ENCODE measurements at places on chromosomes 1 and 21.

GRCh38 chr1:160419838-160420169 lies 19.4 kb downstream of the VANGL2 start:
- DNase-seq, result peak; percentile 47

DNA sequence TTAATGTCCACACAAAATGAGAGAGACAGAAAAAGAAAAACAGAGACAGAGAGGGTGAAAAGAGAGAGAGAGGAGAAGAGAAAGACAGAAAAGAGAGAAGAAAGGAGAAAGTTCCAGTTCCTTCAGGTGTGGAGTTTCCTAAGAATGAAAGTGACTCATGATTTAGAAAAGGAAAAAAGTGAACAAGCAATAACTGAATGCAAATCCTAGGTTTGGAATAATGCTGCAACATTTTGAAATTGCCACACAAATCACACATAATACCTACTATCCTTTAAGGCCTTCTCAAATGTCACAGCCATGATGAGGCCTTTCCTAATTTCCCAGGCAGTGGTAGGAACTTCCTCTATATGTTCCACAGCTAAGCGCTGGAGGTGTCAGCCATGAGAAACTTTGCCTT lies 31.5 kb upstream of the XPR1 start:
- DNase-seq, result no peak

GRCh38 chr1:153545067-153546055 lies at the start of gene S100A4:
S100A4 (minus strand) TSS chr1:153545806; CDS start chr1:153544794, 1,012 bp downstream.
- DNase-seq, result peak; percentile 84

DNA sequence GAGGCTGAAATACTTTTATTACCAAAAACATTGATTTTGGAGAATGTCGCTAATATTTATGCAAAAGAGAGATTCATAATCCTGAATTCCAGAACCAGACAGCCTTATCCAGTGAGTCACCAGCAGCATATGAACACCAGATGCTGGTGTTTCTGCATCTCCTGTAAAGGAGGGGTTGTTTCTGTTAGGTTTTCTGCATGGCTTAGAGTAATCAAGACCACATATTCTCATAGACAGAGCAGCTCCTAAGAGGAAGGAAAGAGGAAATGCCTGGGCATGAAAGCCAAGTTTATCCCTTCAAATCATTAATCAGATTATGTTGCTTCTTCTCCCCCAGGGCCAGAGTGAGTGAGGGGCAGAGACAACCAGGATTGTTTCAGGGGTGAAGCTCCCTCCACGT lies 86.2 kb downstream of the NGF start:
- DNase-seq, result no peak

GRCh38 chr21:26883768-26884167 lies 38.6 kb upstream of the ADAMTS1 start:
- DNase-seq, result no peak

DNA sequence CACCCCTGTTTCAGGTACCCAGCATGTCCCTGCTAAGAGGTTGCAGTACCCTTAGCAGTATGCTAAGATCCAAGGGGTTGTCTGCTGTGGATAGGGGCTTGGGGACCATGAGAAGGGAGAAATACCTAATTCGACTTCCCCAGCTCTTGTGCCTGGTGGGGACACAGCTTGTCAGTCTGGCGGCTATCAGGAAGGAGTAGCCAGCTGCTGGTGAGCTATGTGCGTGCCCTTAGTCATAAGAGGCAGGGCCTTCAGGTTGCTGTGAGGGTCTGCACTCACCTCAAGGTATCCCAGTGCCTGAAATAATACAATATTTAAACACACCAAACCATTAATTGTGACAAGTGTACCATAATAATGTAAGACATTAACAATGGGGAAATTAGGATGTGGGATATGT lies 205.1 kb upstream of the SGIP1 start:
- DNase-seq, result no peak

DNA sequence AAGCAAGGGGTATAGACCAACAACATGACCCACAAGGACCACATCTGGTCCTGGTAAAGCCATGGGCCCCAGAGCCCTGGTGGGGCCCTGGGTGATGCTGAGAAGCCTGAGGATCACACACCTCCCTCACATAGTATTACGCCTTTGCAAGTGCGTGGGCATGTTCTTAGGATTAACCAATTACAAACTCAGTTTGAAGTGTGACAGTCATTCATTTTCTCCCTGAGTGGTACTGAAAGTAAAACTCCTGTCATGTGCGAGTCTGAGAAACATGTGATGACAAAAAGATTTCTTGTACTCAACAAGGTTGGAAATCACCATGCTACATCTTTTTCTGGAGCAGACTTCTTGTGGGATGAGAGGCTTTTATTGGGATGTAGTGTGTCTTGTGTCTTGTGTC lies 315.3 kb upstream of the DUSP10 start:
- DNase-seq, result no peak

- DNase-seq, result no peak
Observed at GRCh38 chr21:31675960-31676359, 16.5 kb downstream of the SOD1 start.

GRCh38 chr1:47559944-47560695 lies 122.3 kb downstream of the FOXD2 start:
- DNase-seq, result no peak

DNA sequence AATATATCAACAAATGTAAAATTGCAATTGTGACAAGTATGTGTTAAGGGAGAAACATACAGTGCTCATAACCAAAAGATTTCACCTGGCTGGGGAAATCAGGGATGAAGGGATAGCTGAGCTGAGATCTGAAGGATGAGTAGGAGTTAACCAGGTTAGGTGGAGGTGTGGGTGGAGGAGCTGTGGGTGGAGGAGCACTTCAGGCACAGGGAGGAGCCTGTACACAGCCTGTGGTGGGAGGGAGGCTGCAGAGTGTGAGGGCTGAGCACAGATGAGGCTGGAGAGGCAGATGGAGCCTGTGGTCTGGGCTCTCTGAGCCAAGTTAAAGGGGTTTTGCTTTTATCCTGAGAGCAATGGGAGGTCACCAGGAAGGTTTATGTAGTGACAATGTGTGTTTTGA lies 111.9 kb downstream of the XCL2 start:
- no peak for DNase-seq

DNA sequence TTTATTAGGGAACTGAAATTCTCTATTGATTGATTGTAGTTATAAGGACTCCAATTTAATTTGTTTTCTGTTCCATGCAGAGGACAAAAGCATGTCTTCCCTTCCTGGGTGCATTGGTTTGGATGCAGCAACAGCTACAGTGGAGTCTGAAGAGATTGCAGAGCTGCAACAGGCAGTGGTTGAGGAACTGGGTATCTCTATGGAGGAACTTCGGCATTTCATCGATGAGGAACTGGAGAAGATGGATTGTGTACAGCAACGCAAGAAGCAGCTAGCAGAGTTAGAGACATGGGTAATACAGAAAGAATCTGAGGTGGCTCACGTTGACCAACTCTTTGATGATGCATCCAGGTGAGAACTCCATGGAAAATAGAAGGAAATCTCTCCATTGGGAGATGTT lies 1.5 kb downstream of the SETDB1 start:
- no peak for DNase-seq

DNA sequence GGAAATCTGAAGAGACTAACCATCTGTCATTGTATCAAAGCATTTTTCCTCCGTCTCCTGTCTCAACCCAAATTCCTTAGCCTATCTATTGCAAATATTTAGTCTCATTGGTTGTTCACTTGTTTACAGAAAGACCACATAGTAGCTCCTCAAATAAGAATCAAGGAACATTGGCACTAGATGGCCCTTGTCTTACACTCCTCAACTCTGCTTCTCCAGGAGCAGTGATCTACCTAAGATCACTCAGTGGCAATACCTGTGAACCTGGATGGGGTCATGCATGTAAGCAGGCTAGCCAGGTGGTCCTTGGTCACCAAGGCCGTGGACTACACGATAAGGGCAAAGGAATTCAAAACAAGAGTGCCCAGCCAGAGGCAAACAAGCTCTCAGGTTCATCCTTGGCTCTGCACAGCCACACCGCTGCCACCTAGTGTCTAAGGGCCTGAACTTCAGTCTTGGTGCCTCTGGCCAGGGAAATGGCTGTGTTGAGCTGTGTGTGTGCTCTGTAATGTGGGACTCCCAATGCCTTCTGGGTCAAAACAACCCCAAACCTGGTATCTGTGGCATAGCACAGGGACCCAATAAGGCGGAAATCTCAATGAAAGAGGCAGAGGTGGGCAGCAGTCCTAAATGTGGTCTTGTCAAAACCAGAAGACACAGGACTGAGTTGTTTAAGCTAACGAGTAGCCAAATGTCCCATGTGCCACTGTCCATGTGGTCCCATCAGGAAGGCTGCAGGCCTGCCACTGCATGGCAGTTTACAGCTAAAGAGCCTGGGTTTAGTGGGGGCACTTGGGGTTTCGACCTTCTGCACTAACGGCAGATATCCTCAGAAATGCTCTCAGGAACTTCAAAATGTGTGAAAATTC lies 54.5 kb downstream of the GPR161 start:
- DNase-seq, result no peak

- DNase-seq, result no peak
Observed at GRCh38 chr1:201167041-201167991, 13.0 kb upstream of the TMEM9 start.

DNA sequence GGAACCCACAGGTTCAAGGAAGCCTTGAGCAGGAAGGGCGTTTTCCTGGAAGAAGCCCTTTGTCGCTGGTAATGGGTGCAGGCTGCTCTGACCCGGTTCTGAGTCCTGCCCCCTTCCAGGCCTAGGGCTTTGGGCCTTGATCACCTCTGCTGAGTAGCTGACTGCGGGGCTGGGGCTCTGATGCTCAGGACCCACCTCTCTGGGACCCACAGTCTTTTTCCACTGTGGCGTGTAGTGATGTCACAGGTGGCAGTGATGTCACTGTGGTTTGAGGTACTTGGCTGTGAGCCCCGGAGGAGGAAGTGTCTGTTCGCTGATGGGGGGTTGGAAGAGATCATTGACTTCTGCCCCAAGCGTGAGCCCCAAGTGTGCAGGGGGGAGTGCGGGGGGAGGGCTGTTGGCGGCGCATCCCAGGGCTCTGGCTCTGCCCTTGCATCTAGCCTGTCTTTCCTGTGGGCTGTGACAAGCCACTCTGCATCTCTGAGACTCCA lies 6.9 kb downstream of the TNFRSF1B start:
- DNase-seq, result peak; percentile 84

DNA sequence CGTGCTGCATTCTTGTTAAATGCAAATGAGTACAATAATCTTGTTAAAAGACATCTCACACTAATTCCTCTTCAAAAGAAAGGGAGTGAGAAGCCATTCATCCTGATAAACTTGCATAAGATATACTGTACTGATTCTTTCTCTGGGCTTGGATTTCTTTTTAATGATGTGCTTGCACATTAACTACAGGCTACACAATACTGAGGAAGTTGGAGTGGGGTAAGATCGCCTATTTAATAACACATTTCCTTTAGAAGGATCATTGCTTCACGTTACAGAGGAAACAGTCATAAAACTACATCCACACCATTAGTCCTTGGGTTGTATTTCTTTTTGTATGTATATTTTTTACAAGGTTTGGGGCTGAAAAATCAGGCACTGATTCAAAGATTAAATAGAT lies 36.6 kb downstream of the NRIP1 start:
- no peak for DNase-seq

DNA sequence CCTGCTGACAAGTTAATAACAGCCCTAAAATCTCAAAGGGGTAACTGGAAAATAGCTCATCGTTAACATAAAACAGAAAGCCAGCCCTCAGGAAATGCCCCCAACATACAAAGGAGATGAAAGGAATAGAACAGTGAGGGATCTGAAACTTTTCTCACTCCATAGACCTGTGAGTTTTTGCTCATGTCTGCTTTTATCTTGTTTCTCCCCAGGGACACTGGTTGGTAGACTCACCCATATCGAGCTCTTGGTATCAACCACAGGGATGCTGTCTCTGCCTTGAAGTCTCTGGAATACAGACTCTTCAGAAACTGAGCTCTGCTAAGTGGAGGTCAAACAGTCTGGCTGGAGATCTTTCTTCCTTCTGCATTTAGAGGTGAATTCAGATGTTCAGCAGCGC lies 77.4 kb upstream of the CAMK1G start:
- no peak for DNase-seq

DNA sequence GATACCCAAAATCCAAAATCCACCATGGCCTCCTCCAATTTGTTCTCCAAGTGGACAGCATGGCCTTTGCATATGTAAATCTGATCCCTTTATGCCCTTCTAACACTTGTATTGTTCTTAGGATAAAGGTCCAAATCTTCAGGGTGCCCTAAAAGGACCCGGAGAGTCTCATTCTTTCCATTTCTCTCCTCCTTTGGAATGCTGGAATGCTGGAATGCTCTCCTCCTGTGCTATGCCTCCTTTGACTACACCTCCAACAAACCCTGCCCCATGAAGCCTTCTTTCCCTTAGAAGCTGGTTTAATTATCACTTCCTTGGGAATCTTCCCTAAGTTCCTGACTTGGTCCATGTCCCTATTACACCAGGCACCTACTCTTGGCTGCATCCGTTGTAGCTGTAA lies 484.8 kb upstream of the RUNX1 start:
- DNase-seq, result no peak

- DNase-seq, result no peak
Observed at GRCh38 chr1:99755664-99756063, 10.8 kb downstream of the FRRS1 start.

GRCh38 chr1:161200421-161200991 lies 1.7 kb upstream of the ADAMTS4 start:
- DNase-seq, result no peak

DNA sequence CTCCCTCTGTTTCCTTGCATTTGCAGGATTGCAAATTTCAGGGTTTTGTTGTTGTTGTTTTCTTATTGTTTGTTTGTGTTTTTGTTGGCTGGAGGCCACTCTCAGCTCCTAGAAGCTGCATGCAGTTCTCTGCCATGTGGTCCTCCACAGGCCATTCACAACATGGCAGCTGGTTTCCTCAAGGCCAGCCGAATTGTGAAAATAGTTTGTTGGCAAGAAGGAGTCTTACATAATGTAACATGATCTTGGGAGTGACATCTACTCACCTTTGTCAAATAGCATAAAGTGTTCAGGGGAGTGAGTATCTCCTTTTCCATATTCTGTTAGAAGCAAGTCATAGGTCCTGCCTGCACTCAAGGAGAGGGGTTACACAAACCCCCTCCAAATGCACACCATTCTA lies 10.6 kb upstream of the UAP1 start:
- DNase-seq, result no peak

Measured in ascending aorta (tissue), 2 donors.